ENCODE measurements at places on chromosomes 16 and 17.
A peak's percentile ranks its signal among the peaks of the same experiment; 100 is the strongest.

GRCh38 chr17:11598274-11599221 is at the start of gene DNAH9:
TSS of gene DNAH9 (plus strand) at chr17:11598470. CDS start at chr17:11598499, 29 bp downstream.
- DNase-seq, result no peak

DNA sequence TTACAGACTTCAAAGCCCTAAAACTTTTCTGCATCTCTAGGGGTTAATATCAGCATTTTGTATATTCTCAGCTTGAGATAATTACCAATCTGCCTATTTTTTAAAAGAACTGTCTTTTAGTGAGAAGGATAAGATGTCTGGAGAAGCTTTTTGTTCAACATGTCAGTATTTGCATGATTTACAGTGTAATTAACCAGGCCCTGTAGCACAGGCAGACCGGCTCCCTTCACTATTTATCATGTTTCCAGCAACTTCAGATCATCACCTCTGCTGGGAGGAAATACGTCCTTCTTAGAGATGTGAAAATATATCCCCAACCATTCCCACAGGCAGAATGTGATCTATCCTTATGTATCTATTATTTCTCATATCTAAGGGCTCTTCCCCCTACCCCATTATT is 8.6 kb upstream of the DDX52 start:
- no peak for DNase-seq

GRCh38 chr17:28524476-28525424 is 18.6 kb downstream of the FOXN1 start:
- no peak for DNase-seq

DNA sequence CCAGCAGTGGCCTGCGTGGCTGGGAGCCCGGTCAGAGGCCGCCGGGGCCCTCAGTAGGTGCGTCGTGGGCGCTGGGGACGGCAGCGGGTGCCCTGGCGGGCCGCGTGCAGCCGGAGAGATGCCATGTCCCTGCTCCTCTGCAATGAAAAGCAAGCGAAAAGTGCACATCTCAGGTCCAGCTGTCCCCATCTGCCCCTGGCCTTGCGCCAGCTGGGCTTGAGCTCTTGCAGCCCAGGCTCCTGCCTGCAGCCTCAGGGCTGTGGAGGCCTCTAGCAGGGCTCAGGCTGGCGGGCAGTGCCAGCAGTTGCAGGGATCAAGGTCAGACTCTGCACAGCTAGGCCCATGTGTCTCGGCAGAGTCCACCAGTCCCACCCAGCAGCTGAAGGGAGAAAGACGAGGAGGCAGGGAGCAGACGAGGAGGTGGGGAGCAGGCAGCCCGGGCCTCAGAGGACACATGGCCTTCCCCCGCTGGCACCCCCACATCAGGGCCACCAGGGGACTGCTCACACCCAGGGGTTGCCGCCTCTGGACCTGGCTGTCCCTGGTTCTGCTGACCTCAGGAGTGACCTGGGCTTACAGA is 11.2 kb downstream of the SLC16A3 start:
- no peak for DNase-seq

DNA sequence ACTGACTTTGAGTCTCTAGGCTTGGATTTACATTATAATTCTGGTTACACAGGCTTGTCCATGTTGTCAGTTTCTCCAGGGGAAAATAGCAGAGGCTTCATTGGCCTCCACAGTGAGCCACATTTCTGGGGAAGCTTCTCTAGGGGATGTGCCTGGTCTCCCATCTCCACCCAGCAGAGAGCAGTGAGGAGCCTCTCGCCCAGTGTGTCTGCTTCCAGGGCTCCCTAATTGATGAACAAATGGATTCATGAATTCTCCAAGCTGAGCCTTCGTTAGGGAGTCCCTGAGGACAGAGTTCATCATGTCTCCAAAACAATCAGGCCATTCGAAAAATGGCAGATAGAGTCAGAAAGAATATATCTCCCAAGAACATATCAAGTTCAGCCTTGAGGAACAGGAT is 162.4 kb upstream of the TOX3 start:
- DNase-seq, result no peak

DNA sequence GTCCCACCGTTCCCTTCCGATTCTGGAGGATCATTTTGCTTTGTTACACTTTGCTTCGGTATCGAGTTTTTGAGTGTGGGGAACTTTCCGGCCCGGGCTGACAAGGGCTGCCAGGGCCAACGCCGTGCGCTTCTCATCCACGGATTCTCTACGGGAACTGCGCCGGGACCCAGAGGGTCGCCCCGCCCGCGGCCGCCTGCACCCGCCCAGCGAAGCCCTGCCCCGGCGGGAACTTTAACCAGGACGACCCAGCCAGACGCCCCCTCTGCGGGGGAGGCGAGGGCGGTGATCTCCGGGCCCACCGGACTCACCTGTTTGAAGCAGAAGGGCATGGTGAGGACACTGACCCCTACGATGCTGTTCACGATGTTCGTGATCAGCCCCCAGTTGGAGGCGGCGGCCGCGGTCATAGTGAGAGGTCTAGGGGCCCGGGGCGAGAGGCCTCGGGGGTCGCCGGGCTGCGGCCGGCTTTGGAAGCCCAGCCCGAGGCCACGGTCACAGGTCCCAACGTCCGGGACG is 536 bp downstream of the SLC38A10 start:
- DNase-seq, result no peak

DNA sequence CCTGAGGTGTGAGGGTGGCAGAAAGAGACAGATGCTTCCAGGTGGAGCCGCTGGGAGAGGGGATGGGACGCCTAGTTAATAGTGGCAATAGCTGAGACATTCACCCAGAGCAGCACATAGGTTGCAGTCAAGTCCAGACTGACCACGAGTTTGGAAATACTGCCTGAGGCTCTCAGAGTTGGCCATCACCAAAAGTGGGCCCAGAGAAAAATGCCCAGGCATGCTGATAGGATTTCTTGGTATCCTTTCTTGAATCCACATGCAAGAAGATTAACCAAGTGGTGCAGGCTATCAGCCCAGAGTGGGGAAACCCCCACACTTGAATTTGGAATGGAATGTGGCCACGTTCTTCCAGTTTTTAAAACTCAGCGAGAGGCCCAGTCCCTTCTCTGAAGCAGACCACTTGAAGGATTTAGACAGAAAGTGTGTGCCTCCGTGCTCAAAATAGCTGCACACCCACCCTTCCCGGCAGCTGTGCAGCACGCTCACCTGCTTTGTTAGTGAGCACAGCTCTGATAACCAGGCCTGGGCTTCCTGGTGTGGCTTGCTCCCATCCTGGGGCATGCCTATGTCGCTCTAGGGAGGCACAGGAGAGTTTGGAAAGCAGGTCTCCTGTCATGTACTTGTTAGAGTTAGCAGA is 35.7 kb downstream of the PLD6 start:
- no peak for DNase-seq

- no peak for DNase-seq
These were observed 42.4 kb downstream of the GAS7 start for GRCh38 chr17:10156077-10156435.

GRCh38 chr16:67155295-67156142 is 4.2 kb downstream of the TRADD start:
- DNase-seq, result peak; percentile 61

GRCh38 chr17:80665792-80666191 is 121.2 kb downstream of the RPTOR start:
- no peak for DNase-seq

DNA sequence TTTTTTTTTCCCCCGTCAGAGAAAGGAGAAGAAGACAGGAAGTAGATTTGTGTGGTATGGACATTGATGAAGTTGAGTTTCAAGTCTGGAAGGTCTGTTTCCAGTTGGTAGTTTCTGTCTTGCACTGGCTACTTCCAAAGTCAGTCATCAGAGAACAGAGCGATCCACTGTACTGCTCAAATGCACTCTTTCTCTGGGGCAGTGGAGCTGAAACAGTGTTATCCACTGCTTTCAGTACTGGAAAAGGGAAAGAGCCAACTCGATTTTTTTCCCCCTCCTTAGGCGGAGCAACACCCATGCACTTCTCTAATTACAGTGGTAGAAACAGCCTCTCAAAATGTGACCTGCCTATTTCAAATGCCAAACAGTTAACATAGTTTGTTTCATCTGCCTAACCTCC is 7.4 kb downstream of the PRKCA start:
- no peak for DNase-seq

DNA sequence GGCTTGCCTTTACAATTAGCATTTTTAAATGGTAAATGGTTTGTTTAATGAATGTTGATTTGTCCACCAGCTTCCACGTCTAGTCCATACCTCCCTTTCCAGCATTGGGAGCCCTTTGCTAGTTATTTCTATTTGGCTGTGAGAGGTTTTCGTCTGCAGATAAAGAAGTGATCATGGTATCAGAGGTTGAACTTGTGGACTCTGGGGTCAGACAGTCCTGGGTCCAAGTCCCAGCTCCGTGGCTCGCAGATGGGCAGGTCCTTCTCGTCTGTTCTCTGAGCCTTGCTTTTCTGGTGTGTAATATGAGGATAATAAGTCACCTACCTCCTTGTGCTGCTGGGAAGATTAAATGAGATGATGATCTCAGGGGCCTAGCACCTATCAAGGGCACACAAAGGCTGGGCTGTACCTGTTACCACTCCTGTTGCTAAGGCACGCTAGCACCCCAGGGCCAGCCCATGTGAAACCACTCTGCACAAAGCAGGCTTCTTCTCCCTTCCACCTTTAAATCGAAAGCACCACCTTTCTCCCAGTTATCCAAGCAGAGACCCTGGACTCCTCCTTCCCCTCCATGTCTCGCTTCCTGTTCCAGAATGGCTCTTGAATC is 103.9 kb downstream of the GNAO1 start:
- DNase-seq, result no peak

GRCh38 chr17:37194208-37194607 is 181.6 kb upstream of the C17orf78 start:
- DNase-seq, result no peak

GRCh38 chr16:83970430-83970815 is 2.4 kb downstream of the NECAB2 start:
- no peak for DNase-seq

DNA sequence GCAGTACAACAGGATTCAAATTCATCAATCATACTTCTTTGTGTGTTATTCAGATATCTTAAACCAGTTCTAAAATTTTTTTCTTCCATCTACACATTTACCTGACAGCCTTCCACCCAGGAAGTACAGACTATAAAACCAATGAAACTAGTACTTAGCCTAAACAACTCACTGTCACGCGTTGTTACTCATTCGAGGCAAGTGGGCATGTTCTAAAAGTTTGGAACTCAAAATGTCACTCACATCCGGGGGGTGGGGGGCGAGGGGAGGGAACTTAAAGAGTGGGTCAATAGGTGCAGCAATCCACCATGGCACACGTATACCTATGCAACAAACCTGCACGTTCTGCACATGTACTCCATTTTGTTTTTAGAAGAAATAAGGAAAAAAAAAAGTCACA is 90.4 kb upstream of the PLEKHM1 start:
- no peak for DNase-seq

GRCh38 chr17:61410141-61411010 is 10.7 kb downstream of the TBX2 start:
- DNase-seq, result peak; percentile 62

DNA sequence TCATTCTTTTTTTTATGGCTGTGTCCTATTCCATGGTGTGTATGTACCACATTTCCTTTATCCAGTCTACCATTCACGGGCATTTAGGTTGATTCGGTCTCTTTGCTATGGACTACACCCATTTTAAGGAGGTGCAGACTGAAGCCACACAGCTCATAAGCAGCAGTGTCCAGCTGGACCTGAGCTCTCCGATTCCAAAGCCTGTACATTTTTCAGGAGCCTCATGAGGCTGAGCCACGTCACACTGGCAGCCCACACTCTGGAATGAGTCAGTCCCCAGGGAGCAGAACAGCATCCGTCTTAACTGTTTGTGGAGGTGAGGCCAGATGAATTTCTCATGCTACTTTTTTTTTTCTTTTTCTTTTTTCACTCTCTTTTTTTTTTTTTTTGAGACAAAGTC is 116.1 kb downstream of the C16orf95 start:
- no peak for DNase-seq

Measured in central memory CD8-positive, alpha-beta T cell (primary cell).